Stimulated activated CD4-positive, alpha-beta T cell treated with anti-CD3 and anti-CD28 coated beads, Interleukin-12 subunit alpha, Interleukin-12 subunit beta, amount 100 ng/mL, for 24 hours (primary cell): ENCODE measurements at places on chromosomes 1 and 21.

DNA sequence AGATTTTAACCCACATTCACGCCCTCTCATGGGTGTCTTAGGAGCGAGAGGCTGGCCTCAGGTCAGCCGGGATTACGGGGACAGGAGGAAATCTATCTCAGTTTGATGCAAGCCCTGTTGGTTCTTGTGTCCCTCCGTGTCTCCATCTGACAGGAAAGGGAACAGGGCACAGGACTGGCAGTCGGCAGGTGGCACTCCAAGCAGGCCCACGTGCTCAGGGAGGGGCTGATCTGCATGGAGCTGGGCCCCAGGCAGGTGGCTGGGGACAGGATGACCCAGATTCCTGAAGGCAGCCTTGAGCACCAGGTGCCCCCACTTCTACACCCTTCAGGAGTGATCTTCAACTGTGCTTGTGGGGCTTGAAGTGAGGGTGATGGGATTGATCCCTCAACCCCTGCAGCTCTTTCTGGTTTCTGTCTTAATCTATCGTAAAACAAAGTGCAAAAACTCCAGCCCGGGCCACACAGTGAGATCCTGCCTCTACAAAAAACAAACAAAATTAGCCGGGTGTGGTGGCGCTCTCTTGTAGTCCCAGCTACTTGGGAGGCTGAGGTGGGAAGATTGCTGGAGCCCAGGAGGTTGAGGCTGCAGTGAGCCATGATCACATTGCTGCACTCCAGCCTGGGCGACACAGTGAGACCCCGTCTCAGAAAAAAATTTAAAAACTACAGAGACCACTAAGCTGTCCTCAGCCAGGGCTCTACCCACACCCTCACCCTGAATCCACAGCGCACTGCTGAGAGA, 8.3 kb downstream of the PLEKHG5 start:
- no peak for DNase-seq

DNA sequence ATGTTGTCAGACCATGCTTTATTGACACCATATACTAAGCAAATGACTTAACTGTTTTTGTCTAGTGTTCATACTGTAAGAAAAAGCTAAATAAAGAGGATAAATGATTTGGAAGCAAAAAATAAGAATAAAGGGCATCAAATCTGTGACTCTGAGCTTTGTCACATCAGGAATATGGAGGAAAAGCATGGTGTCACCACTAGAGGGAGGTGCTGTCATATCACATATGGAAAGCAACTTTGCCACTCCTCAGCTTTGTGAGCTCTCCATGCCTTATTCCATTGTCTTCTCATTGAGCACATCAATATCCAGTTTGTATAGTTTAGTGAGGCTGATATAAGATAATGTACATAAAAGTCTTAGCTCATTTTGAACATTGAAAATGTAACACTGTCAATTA, 20.8 kb upstream of the GBP1 start:
- no peak for DNase-seq

DNA sequence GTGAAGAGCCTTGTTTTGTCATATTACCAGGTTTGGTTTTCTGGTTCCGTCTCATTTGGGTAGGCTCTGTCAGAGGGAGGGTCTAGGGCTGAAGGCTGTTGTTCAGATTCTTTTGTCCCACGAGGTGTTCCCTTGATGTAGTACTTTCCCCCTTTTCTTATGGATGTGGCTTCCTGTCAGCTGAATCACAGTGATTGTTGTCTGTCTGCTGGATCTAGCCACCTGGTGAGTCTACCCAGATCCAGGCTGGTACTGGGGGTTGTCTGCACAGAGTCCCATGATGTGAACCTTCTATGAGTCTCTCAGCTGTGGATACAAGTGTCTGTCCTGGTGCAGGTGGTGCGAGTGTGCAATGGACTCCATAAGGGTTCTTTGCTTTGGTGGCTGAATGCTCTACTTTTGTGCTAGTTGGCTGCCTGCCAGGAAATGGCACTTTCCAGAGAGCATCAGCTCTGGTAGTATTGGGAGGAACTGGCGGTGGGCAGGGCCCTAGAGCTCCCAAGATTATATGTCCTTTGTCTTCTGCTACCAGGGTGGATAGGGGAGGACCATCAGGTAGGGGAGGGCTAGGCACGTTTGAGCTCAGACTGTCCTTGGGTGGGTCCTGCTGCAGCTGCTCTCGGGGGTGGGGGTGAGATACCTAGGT, 246.0 kb downstream of the RYR2 start:
- no peak for DNase-seq

DNA sequence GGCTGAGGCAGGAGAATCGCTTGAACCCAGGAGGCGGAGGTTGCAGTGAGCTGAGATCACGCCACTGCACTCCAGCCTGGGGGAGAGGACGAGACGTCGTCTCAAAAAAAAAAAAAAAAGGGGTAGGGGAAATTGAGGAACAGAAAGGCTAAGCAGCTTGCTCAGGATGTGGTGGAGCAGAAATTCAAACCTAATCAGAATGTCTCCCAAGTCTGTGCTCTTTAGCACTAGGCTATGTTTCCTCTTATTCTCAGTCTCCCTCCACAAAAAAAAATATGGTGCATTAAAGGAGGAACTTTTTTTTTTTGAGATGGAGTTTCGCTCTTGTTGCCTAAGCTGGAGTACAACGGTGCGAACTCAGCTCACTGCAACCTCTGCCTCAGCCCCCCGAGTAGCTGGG, 114.2 kb downstream of the SLC16A1 start:
- DNase-seq: no peak

DNA sequence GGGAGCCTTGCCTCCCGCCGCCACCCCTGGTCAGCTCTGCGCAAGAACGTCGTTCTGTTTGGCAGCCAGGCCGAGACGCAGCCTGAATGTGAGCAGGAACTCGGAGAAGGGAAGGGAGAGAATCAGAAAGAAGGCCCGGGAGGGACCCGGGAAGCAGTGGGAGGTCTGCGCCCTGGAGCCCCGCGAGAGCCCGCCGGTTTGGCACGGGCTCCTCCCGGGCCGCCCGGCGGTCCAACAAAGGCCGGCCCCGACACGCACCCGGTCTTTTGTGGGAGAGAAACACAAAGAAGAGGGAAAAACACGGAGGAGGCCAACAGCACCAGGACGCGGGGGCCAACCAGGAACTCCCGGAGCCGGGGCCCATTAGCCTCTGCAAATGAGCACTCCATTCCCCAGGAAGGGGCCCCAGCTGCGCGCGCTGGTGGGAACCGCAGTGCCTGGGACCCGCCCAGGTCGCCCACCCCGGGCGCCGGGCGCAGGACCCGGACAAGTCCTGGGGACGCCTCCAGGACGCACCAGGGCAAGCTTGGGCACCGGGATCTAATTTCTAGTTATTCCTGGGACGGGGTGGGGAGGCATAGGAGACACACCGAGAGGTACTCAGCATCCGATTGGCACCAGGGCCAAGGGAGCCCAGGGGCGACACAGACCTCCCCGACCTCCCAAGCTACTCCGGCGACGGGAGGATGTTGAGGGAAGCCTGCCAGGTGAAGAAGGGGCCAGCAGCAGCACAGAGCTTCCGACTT, 2.7 kb upstream of the OLIG2 start:
- DNase-seq: no peak

- no peak for DNase-seq
These were observed 4.4 kb upstream of the WDR26 start for GRCh38 chr1:224438989-224439388.

DNA sequence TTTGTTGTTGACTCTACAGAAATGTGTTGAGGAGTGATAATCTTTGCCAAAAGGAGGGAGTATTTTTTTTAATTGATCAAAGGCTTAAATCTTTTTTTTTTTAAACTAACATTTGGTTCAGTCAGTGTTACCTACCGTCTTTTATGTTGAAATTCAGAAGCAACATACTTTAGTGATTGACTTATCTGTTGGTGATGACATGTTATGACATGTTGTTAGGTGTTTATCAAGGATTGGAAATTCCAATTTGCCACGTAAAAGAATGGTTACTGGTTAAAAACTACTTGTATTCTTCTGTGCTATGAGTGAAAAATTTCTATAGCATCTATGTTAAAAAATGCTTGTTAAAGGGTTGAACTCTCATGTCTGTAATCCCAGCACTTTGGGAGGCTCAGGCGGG, 61.2 kb downstream of the DNM3 start:
- no peak for DNase-seq

DNA sequence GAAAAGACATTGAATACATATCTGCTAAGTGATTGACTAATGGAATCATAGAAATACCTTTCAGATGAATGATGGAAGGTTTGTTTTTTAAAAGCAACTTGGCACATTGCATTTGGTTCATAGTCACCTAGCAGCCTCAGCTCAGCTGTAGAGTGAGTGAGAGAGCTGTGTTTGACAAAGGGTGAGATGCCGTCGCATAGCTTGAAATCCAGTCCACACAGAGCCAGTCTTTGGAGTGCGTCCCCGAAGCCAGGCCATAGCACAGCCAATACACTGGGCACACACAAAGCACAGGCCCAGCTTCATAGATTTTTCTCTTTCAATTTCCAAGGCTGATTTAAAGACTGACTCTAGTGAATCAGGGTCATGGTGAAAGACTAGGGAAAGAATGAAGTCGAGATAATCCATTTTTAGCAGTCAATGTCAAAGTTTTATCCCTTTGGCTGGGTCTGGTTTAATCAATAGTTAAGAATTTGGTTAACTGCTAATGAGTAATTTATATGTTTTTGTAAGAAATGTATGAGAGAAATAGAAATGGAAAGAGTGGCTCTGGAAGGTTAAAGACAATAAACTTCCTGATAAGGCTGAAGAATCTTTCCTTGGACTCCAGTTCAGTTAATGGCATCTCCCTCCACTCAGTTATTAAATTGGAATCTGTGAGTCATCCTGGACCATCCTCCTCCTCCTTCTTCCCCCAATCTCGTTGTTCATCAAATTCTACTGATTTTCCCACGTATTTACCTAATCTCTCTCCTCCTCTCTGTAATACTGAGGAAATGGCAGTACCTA, 101.2 kb upstream of the IRF2BP2 start:
- DNase-seq: no peak

DNA sequence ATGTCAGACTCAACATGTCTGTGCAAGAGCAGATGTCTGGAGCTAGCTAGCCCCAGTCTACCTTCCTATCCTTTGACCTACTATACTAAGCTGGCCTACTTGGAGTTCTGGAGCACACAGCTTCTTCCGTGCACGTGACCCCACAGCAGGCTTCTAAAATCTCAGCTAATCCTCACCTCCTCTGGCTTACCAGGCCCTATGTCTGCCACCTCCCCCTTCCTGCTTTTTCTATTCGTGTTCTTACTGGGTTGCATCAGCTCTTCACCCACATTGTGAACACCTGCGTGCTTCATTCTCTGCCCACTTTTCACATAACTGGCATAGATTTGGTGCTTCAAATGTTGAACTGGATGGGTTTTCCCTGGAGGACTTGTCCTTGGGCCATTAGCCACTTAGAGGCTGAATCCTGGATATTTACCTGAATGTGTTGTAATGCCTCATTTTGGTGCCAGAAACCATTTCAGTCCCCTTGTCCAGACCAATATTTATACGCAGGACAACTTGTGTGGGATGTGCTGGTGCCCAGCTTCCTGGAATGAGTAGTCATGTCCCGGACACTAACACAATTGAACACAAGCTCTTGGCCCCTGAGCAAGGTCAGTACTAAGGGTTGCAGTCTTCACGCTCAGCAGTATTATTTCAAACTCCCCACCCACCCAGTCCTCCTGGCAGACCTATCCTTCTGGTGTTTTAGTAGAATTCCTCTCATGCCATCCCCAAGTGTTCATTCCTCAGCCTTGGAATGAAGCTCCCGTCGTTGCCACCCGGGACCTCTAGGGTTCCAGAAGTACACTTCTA, 24.0 kb downstream of the TENT5C start:
- no peak for DNase-seq

GRCh38 chr1:224081604-224082003, 32.3 kb upstream of the FBXO28 start:
- no peak for DNase-seq

- DNase-seq: no peak
These were observed 766 bp downstream of the AGO4 start for GRCh38 chr1:35808450-35809113.

DNA sequence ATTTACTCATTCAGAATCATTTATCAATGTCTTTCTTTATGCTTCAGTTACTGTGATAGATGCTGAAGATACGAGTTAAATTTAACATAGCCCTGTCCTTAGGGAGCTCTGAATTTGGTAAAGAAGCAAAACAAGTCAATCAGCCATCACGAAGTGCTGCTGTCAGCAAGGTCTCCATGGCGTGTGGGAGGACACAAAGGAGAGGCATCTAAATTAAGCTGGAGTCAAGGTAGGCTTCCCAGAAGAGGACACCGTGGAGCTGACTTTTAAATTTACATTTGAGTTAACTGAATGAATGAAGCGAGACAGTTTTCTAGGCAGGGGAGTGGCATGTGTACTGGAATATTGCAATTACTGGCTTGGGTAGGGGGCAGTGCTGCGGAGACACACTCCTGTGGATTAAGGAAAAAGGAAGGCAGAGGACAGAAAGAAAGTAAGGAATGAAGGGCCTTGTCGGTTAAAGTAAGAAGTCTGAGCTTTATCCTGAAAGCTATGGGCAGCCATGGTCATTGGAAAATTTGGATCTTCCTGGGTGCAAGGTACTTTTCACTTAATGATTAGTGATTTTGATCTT, 41.3 kb upstream of the C1orf87 start:
- no peak for DNase-seq

GRCh38 chr1:172726740-172727139, 67.8 kb downstream of the FASLG start:
- no peak for DNase-seq

DNA sequence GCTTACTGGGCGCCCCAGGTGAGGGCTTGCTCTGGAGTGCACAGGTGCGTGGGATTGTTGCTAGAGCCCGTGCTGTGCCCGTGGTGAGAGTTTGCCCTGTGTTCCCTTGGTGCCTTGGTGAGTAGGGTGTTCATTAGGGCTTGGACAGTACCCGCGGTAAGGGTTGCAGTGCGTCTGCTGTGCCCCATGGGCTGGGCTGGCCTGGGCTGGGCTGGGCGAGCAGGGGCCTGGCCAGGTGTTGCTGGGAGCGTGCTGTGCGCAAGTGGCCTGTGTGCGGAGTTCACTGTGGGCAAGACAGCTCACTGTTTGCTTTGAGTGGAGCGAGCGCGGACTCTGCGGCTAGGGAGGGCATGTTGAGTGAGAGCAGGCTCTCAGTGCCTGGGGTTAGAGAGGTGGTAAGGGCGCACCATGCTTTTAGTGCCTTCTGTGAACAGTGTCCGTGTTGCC, 725 bp downstream of the CR1L start:
- no peak for DNase-seq

- no peak for DNase-seq
These were observed 188.5 kb downstream of the HLX start for GRCh38 chr1:221067721-221068120.

DNA sequence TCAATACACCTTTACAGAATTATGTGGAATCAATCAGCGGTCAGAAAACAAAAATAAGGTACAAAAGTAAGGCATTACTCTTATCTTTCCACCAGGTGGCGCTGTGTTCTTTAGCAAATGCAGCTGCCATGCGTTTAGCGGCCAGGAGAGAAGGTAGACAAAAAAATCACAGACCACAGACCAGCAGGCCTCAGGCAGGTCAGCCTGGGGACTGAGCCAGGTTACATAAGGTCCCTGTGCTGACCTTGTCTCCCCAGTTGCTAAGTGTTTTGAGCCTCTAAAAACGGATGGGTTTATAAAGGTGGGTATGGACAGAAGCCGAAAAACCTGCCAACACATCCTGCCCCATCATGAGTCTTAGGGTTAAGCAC, 2.8 kb downstream of the RGS16 start:
- peak; percentile 35 for DNase-seq

- no peak for DNase-seq
These were observed 17.3 kb downstream of the SPSB1 start for GRCh38 chr1:9309991-9310390.
